Activated T-cell treated with anti-CD3 and anti-CD28 coated beads, Interleukin-2, amount 50 U/mL, for 72 hours (primary cell): ENCODE measurements at places on chromosomes 4 and X. TPM values are rescaled to one million over a fixed set of nuclear protein-coding genes. Genes with fewer than 3 reads are reported as not detected.

DNA sequence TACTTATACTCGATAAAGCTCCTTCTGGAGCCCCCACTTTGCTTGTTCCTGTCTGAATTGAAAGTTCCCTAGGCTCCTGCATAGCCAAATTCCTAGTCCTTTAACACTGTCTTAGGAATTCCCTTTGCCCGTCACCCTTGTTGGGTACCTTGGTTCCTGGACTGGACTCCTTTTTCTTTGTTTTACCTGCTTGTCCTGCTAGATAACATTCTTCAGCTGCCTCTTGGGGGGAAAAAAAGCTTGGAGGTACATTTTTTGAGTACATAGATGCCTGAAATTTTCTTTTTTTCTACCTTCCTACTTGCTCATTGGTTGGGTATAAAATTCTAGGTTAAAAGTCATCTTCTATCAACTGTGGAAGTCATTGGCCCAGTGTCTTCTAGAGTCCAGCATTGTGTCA, 154.8 kb upstream of the RAPGEF2 start:
- DNase-seq, result no peak

DNA sequence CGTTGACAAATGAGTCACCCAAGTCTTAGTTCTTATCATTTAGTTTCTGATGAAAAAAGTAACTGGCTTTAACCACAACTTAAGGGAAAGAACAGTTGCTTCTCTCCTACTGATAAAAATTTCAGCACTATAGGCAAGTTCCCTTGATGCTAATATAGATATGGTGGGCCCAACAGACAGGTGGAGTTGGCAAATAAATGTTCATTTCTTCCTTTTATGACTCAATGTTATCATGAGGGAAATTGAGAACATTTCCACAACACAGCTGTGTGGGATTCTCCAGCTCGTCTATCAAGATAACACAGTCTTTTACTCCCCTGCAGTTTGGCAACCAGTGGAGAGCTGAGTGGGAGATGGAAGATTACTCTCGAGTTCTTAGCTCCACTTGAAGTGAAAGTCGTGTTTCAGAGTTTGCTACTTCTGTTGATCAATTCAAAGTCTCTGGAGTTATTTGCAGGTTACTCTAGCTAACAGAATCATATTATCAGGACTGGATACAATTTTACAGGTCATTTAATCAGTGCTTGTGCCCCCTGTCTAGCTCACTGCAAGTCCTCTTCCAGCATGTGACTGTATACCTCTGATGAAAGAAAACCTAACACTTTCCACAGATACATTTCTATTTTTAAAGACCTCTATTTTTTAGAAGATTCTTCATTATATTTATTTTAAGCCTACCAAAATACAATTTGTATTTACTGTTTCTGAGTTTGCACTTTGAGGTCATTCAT, 270.6 kb upstream of the GK2 start:
- no peak for DNase-seq

Gene RTL5
- total RNA-seq, result 0.17 TPM

Gene DCLK2
- total RNA-seq, result 0.12 TPM

GRCh38 chrX:52995987-52996331, 37.6 kb upstream of the FAM156A start:
- DNase-seq, result no peak
